ENCODE measurements at places on chromosomes 2 and 18.

- DNase-seq, result no peak
Measured at GRCh38 chr2:173358616-173359015, 3.9 kb downstream of the CDCA7 start.

GRCh38 chr2:215104226-215104625 lies 34.2 kb downstream of the ABCA12 start:
- no peak for DNase-seq

GRCh38 chr2:75710220-75710576 lies 517 bp downstream of the GCFC2 start:
- no peak for DNase-seq

GRCh38 chr2:31081492-31081891 lies 56.7 kb downstream of the GALNT14 start:
- DNase-seq, result no peak

GRCh38 chr2:81942136-81942680 lies 1637.7 kb upstream of the LRRTM1 start:
- DNase-seq, result no peak

Data from NCI-H1417 (cell line).